ENCODE measurements at places on chromosomes 6 and 20.

DNA sequence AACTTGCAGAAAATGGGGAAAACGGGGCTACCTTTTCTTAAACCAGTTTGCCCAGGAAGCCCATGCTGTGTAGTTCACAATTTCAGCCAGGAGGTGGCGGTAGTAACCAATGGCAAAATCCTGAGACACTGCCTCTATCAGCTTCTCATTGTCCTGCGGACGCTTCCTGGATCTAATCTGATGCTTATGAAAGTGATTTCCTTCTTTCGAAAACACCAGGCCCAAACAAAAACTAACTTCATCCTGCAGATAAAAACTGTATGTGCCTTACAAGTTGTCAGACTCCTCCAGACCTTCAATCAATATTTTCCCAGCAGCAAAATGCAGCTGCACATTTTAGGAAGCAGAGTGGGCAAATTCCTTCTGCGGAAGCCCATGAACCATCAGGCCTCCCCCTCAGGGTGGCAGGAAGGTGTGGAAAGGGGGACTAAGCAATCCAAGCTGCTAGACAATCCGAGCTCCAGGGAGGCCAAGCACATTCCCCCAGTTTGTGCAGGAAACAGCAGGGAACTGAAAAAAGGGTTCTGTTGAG, 88.5 kb downstream of the LY86 start:
- DNase-seq = peak; percentile 86

DNA sequence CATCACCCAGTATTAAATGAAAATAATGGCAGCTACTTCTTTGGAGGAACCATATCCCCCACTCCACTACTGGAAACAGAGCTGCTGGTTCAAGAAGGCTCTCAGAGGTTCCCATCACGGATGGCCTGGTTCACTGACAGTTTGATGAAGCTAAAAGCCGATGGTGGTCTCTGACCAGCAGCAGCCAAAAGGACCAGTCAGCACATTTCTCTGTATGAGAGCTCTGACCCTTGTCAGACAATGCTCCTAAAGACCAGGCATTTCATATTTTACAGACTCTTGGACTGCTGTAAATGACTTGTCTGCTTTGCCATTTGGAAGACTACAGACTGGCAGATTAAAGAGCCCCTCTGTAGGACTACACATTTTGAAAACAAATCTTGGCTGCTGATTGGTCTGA, 16.6 kb downstream of the PRKN start:
- DNase-seq = no peak

DNA sequence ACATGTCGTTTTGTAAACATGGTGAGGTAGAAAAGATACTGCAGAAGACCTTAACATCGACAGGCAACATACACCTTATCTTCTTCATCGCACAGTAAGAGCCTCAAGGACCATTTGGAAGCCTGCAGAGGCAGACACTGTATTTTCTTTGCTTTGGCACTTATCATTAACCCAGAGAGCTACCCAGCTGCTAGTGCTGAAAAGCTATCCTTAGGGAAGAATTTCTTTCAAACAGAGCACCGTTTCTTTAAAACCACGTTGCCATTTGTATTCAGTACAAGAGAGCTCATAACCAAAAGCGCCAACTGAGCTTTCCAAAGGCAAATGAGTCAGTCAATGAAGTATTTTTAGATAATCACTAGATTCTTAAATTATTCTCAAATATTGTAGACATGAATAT, 306.6 kb downstream of the EPM2A start:
- no peak for DNase-seq

- no peak for DNase-seq
Observed at GRCh38 chr6:36674942-36675341, 3.6 kb upstream of the CDKN1A start.

- no peak for DNase-seq
Observed at GRCh38 chr20:48626938-48627736, 200.7 kb downstream of the PREX1 start.
